RWPE2 (cell line): ENCODE measurements at places on chromosomes 7 and 10.

DNA sequence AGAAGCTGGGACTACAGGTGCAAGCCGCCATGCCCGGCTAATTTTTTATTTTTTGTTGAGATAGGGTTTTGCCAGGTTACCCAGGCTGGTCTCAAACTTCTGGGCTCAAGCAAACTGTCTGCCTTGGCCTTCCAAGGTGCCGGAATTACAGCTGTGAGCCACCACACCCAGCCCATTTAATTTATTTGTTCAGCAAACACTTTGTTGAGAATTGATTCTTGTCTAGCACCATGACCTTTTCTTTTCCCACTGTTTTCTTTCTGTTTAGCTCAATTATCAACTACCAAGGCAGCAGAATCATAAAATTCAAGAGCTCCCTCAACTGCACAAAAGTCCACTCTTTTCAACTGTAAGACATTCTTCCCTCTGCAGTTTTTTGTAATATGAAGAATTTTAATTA, 47.8 kb upstream of the PARD3 start:
- H3K4me1 ChIP-seq, result no peaks in the 10 kb centered on the region
- no peak for DNase-seq
- no peak overlapping the region for H3K4me3 ChIP-seq
- no peaks in the 10 kb centered on the region for H3K36me3 ChIP-seq
- no peak overlapping the region for H3K27ac ChIP-seq

DNA sequence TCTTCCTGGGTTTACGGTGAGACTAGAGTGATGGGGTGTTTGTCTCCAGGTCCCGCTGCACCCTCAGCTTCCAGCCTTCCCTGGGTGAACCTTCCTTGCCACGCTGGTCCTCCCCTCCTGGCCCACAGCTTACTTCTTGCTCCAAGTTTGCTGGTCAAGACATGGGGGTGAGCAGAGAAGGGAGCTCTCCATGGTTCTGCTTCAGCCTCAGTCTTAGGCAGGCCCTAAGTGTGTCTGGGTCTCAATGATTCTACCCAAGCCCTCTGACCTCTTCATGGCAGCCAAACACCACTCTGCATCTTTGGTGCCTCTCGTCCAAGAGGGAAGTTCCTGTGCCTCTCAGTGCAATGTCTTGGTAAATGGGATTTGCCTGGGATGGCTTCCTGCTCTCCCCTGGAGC, 356.5 kb upstream of the KLF6 start:
- no peak overlapping the region for H3K27ac ChIP-seq
- peaks cover 8% of the 10 kb centered on the region for H3K4me1 ChIP-seq

- H3K36me3 ChIP-seq, result no peaks in the 10 kb centered on the region
- no peak for DNase-seq
- H3K4me1 ChIP-seq, result no peaks in the 10 kb centered on the region
- H3K27ac ChIP-seq, result no peak overlapping the region
Measured at GRCh38 chr7:1721047-1721690, 51.1 kb downstream of the ELFN1 start.

DNA sequence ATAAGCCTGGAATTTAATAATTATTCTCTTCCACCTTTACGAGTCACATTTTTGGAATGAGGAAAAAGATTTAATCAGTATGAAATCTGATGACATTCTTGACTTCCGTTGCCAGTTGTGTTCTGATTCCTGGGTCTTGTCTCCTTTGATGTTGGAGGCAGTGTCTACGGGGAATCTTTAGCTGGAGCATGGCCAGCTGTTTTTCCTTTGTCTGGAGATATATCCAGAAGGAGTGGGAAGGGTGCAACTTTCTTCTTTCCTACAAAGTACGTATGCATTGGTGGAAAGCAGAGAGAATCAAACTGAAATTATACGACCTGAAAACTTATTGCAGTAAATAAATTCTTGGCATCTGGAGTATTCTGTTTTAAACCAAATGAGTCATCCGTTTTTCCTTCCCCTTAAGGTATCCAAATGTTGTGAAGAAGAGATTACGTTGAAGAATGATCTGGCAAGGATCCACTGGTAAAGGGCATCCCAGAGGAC, 6.9 kb upstream of the GNG11 start:
- no peak for DNase-seq
- H3K27me3 ChIP-seq, result no peaks in the 10 kb centered on the region
- peak overlapping the region; percentile 51 for H3K27ac ChIP-seq

DNA sequence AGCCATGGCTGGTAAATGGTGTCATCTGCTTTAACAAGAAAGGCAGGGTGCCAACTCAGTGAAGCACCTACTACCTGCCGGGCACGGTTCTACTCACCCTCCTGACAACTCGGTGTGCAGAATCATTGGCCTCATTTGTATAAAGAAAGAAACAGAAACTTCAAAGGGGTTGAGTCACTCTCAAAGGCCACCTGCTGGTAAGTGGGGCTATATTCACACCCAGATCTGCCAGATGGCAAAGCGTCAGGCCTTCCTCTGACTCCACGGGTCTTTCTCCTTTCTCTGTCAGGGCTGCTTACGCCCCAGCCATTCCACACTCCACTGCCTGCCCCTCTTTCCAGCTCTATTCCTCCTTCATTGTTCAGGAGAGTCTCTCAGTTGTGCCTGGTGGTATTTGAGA, 309.2 kb downstream of the GFRA1 start:
- no peaks in the 10 kb centered on the region for H3K4me1 ChIP-seq
- no peak for DNase-seq

- DNase-seq, result no peak
- no peaks in the 10 kb centered on the region for H3K27me3 ChIP-seq
- no peak overlapping the region for H3K4me3 ChIP-seq
- no peaks in the 10 kb centered on the region for H3K36me3 ChIP-seq
- peaks cover 13% of the 10 kb centered on the region for H3K4me1 ChIP-seq
Measured at GRCh38 chr7:25926451-25926850, 225.5 kb upstream of the NFE2L3 start.

- H3K27me3 ChIP-seq, result no peaks in the 10 kb centered on the region
- peaks cover 58% of the 10 kb centered on the region for H3K36me3 ChIP-seq
- DNase-seq, result no peak
- H3K4me1 ChIP-seq, result no peaks in the 10 kb centered on the region
- no peak overlapping the region for H3K27ac ChIP-seq
- no peak overlapping the region for H3K4me3 ChIP-seq
Measured at GRCh38 chr7:65390588-65390987, 16.9 kb downstream of the ZNF92 start.

DNA sequence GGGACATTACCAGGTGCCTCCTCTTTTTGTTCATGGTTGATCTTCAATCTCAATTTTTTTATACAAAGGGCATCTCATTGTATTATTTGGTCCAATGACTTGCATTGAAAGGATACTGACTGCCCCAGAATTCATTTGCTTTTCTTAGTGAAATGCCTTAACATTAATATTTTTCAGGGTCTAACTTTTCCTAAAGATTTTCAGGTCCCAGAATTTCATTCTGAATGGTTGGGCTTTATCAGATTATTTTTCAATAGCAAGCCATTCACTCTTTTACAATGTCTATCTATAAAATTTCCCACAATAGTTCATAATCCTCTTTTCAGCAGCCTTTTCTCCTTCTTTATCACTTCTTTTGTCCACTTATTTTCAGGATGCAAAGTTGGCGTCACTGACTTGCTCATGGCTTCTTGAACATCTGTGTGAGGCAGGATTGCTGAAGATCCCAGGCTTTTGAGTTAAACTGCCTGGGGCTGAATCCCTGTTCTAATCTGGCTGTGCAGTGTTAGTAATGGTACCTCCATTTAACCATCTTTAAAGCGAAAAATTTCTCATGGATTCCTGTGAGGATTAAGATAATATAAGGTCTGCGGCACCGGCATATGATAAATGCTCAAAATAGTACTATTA, 131.7 kb upstream of the HDAC9 start:
- no peaks in the 10 kb centered on the region for H3K27me3 ChIP-seq
- no peaks in the 10 kb centered on the region for H3K36me3 ChIP-seq
- no peak for DNase-seq
